ENCODE measurements at places on chromosomes 7 and 10.
A peak's percentile ranks its signal among the peaks of the same experiment; 100 is the strongest.

GRCh38 chr7:106982415-106982814, 62.1 kb upstream of the PRKAR2B start:
- no peak for DNase-seq

GRCh38 chr7:35333265-35333664, 79.4 kb upstream of the TBX20 start:
- no peak for DNase-seq

DNA sequence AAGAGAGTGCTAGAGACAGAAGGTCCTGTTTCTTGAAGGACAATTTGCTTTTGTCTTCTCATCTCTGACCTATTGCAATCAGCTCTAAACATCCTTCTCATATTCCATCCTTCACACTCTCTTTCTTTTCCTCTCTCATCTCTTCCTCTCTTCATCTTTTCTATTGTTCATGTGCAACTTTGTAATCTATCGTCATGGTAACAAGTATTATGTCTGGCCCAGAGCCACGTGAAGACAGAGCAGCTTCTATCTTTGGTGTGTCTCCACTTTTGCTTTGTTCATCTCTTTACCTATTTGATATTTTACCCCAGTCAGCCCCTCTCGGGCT, 104.9 kb upstream of the ABCB5 start:
- DNase-seq: no peak

DNA sequence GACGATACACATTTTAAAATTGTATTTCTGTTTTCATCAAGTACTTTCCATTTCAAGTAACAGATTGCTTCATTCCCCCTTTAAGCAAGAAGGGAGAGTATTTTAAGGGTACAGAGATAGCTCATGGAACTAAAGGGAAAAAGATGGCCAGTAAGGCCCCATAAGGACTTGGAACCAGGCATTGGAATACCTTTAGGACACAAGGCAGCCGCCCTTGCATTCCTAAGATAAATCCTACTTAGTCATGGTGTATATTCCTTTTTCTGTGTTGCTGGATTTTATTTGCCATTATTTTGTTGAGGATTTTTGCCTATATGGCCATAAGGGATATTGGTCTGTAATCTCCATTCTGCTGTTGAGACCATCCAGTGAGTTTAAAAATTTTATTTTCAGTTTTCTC, 49.2 kb downstream of the BTRC start:
- DNase-seq: no peak

GRCh38 chr7:98687111-98687751, 70.1 kb downstream of the NPTX2 start:
- DNase-seq: no peak

GRCh38 chr7:40808378-40808942, 673.7 kb downstream of the SUGCT start:
- DNase-seq: peak; percentile 100

DNA sequence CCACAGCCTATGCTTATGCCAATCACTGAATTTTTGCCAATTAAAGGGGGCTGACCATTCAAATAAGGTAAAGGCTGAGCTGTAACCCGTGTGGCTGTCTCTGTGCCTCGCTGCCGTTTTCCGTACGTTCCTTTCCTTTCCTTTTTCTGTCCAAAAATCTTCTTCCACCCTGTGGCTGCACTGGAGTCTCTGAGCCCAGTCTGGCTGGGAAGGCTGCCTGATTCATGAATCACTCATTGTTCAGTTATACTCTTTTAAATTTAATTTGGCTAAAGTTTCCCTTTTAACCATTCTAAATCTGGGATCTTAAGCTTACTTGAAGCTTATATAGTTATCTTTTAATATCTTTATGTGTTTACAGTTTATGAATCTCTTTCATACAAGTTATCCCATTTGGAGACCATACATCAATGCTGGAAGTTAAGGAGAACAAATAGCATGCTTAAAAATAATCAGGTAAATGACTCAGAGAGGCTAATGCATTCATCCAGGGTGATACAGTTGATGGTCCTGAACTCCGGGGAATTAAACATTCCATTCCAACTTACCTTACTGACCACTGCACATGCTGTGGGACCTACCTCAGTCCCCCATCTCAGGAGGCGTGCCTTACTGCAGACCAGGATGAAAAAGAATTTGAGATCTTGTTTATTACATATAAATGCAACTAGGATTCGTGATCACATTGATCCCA, 385.3 kb upstream of the ADARB2 start:
- DNase-seq: no peak

DNA sequence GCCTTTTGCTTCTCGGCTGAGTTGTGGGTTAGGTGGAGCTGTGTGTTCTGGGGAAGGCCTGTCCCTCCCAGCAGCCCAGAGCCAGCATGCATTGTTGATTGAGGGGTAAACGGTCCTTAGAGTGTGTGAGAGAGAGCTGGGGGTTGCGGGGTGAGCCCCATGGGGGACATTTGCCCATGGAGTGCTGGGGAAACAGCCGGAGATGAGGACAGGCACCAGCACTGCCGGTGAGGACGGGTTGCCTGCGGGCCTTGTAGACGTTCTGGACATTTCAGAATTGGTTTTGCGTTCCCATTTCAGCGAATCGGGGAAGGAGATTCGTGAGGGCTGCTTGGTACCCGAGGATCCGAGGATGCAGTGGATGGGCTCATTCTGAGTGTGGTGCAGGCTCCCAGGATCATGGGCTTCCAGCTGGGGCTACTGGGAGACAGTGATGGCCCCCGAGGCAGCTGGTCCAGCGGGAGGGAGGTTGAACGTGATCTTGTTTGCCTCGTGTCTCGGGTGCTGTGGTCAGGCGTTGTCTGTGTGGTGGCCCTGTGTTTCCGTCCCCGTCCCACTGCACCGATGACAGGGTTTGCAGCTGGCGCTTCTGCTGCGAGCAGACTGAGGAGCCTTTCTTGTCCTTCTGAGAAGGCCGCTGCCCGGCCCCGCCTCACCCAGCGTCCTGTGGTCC, 113.9 kb downstream of the CYTH3 start:
- DNase-seq: no peak

DNA sequence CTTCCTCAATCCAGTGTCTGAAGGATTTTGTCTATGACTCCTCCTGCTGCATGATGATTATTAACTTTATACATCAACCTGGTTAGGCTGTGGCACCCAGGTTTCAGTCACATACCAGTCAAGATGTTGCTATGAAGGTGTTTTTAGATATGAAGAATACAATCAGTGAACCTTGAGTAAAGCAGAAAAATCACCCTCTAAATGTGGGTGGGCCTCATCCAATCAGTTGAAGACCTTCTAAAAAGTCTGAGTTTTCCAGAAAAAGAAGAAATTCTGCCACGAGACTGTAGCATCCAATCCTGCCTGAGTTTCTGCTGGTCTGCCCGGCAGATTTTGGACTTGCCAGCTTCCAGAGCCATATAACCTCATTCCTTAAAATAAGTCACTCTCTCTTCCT, 126.1 kb upstream of the FRMD4A start:
- no peak for DNase-seq

DNA sequence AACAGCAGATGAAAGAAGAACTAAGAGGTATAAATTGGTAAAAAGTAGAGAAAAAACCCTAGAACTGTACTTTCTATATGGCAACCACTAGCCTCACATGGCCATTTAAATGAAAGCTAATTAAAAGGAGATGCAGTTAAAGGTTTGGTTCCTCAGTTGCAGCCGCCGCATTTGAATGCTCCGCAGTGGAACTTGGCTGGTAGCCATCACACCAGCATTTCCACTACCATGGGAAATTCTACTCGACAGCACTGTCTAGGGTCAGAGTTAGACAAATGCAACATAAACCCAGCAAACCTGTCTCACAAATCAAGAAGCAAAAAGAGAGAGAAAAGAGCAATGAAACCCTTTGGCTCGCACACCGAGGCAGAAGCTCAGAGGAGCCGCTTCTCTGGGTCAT, 29.7 kb downstream of the VIPR2 start:
- no peak for DNase-seq

GRCh38 chr7:16695621-16696237, 49.7 kb downstream of the BZW2 start:
- DNase-seq: no peak

DNA sequence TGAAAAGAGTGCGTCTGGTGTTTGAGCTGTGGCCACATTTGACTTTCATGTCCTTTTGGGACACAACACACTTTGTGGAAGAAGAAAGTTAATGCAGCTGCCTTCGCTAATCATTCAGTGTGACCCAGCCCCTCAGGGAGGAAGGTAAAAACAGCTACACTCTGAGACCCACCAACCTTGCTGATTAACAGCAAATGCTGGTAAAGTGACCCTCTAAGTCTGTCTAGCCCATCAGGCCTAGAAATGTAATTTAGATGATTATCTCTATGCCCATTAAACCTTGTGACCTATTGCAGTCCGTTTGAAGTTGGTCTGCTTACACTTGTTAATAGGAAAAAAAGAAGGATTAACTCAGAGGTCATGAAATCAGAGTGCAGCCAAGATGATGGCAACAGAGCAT, 161.9 kb upstream of the WNT16 start:
- no peak for DNase-seq

DNA sequence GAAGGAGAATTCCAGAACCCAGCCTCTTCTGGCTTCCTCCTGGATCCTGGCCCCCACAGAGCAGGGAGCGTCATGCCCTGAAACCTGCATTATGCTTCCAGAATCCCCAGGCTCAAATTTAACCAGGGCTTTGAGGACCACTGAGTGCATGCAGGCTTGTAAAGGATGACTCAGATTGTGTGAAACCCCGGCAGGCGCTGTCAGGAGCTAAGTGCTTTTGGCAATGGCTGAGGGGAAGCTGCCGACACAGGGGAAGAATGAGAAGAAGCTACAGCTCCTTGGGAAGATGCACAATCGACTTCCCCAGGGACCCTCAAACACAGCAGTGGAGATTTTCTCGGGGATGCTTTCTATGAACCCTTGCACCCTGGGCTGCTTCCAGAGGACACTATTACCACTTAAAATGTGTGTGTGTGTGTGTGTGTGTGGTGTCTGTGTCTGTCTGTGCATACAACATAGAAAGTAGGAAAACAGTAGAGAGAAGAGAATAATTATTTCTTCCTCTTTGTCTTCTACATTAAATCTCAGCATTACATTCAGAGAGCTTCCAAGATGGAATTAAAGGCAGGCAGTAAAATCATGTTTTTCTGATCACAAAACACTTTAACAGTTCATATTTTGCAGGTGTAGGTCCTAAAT, 183.5 kb upstream of the INHBA start:
- peak; percentile 100 for DNase-seq

DNA sequence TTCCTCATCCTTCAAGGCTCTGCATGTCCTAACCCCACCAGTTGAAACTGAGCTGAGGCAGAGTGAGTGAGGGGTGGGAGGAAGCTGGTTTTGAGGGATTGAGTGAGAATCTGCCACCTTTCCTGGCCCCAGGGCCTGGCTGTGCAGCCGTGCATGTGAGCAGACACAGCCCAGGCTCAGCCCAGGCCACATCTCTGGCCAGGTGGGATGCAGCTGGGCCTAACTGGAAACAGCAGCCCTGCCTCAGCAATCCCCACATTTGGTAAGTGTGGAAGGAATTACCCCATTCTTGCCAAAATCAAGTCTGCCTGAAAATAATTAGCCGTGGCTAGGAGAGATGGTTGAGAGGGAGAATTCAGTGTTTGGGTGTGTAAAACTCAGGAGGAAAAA, 116.6 kb downstream of the NEURL1 start:
- no peak for DNase-seq

- DNase-seq: no peak
Observed at GRCh38 chr7:57774300-57774699, 324.3 kb downstream of the ZNF716 start.

- no peak for DNase-seq
Observed at GRCh38 chr7:6338551-6339274, 66.3 kb upstream of the CYTH3 start.

DNA sequence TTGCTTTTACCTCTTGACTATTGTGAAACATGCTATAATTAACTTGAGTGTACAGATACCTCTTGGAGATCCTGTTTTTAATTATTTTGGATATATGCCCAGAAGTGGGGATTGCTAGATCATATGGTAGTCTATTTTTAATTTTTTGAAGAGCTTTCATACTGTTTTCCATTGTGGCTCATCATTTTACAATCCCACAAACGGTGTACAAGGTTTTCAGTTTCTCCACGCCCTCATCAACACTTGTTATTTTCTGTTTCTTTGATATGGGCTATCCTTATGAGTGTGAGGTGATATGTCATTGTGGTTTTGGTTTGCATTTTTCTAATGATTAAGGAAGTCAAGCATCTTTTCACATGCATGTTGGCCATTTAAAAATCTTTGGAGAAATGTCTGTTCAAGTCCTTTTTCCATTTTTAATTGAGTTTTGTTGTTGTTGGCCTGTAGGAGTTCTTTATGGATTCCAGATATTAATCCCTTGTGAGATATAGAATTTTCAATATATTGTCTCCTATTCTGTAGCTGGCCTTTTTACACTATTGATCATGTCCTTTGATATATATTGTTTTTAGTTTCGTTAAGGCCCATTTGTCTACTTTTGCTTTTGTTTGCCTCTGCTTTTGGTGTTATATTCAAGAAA, 7.5 kb downstream of the AGK start:
- DNase-seq: peak; percentile 42

Data from skeletal muscle cell (primary cell).